HCT116 (cell line): ENCODE measurements at places on chromosomes 7 and 10. TPM values are rescaled to one million over a fixed set of nuclear protein-coding genes. Genes with fewer than 3 reads are reported as not detected.

DNA sequence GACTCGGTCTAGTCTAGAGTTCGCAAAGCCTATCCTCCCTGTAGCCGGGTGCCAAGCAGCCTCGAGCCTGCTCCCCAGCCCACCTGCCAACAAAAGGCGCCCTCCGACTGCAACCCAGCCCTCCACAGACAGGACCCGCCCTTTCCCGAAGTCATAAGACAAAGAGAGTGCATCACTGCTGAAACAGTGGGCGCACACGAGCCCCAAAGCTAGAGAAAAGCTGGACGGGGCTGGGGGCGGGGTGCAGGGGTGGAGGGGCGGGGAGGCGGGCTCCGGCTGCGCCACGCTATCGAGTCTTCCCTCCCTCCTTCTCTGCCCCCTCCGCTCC is 622 bp upstream of the COL1A2 start:
- H3K36me3 ChIP-seq, result no peaks in the 10 kb centered on the region
- H3K4me1 ChIP-seq, result no peaks in the 10 kb centered on the region
- DNase-seq, result no peak
- no peak overlapping the region for H3K4me3 ChIP-seq
- no peak overlapping the region for H3K27ac ChIP-seq
- H3K27me3 ChIP-seq, result no peaks in the 10 kb centered on the region

- no peak for DNase-seq
- H3K27ac ChIP-seq, result no peak overlapping the region
- H3K4me3 ChIP-seq, result no peak overlapping the region
- no peaks in the 10 kb centered on the region for H3K27me3 ChIP-seq
- no peaks in the 10 kb centered on the region for H3K4me1 ChIP-seq
- no peaks in the 10 kb centered on the region for H3K36me3 ChIP-seq
These were observed 50.5 kb downstream of the CPVL start for GRCh38 chr7:29095631-29096445.

GRCh38 chr10:79089632-79090031 is 20.9 kb downstream of the ZMIZ1 start:
- H3K27me3 ChIP-seq, result no peaks in the 10 kb centered on the region
- no peaks in the 10 kb centered on the region for H3K36me3 ChIP-seq
- no peak overlapping the region for H3K27ac ChIP-seq
- H3K4me3 ChIP-seq, result no peak overlapping the region

- no peaks in the 10 kb centered on the region for H3K27me3 ChIP-seq
- DNase-seq, result no peak
- no peaks in the 10 kb centered on the region for H3K4me1 ChIP-seq
- H3K4me3 ChIP-seq, result no peak overlapping the region
These were observed 60.4 kb upstream of the CDK1 start for GRCh38 chr10:60717852-60718251.

DNA sequence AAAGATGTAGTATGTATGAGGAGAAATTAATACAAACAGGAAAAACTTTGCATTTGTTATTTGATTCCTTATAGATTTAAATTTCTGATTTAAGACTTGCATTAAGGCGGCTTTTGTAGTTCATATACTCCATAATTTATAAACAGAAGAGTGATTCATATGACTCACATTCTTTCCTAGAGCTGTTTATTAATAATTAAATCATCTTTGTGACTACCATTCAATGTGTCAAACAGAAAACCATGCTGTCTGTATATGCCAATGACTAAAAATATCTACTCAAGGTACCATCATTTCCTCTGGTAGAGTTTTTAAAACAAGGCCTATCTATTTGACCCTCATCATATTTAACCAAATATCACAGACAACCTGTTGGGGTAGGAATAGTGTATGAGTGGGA is 501.7 kb downstream of the PARD3 start:
- H3K27me3 ChIP-seq, result no peaks in the 10 kb centered on the region
- no peaks in the 10 kb centered on the region for H3K4me1 ChIP-seq
- no peak for DNase-seq
- no peak overlapping the region for H3K4me3 ChIP-seq
- H3K36me3 ChIP-seq, result no peaks in the 10 kb centered on the region
- no peak overlapping the region for H3K27ac ChIP-seq

GRCh38 chr10:69512901-69513300 is 60.3 kb downstream of the NEUROG3 start:
- H3K27ac ChIP-seq, result no peak overlapping the region
- H3K36me3 ChIP-seq, result no peaks in the 10 kb centered on the region
- H3K4me3 ChIP-seq, result no peak overlapping the region

GRCh38 chr7:7653593-7654187 is 13.1 kb downstream of the UMAD1 start:
- no peak overlapping the region for H3K27ac ChIP-seq
- H3K36me3 ChIP-seq, result no peaks in the 10 kb centered on the region
- peak; percentile 28 for DNase-seq
- no peak overlapping the region for H3K4me3 ChIP-seq
- H3K4me1 ChIP-seq, result no peaks in the 10 kb centered on the region

AGR3 gene
- not detected for total RNA-seq

DNA sequence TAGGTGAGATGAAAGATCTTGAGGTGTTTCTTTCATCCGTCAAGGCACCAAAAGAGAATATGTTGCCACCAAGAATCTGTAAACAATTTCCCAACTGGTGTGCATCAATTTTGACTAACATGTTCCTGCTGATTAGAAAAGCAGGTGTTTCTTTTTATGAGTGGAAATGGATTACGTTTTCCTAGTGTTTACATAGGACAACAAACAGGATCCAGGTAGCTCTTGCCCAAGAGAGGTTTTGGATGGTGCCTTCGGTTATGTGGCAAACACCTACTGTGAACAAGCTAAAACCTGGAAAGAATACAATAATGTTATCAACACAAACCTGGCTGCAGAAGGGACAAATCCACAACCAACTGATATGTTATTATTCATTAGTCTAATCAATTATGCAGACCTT is 53.6 kb upstream of the WNT16 start:
- no peak overlapping the region for H3K4me3 ChIP-seq
- DNase-seq, result no peak
- no peaks in the 10 kb centered on the region for H3K27me3 ChIP-seq
- H3K27ac ChIP-seq, result peak overlapping the region; percentile 23; the same call in 1 of the 2 replicates
- H3K36me3 ChIP-seq, result no peaks in the 10 kb centered on the region
- H3K4me1 ChIP-seq, result peaks cover 49% of the 10 kb centered on the region

GRCh38 chr7:11557627-11558026 is 274.4 kb downstream of the THSD7A start:
- no peak overlapping the region for H3K4me3 ChIP-seq
- H3K4me1 ChIP-seq, result no peaks in the 10 kb centered on the region
- no peaks in the 10 kb centered on the region for H3K27me3 ChIP-seq
- no peaks in the 10 kb centered on the region for H3K36me3 ChIP-seq
- peak; percentile 46 for DNase-seq
- H3K27ac ChIP-seq, result no peak overlapping the region

- no peaks in the 10 kb centered on the region for H3K36me3 ChIP-seq
- H3K27ac ChIP-seq, result no peak overlapping the region
- H3K4me3 ChIP-seq, result no peak overlapping the region
- no peaks in the 10 kb centered on the region for H3K27me3 ChIP-seq
- no peak for DNase-seq
These were observed 96.9 kb upstream of the IL6 start for GRCh38 chr7:22630069-22630468.

DNA sequence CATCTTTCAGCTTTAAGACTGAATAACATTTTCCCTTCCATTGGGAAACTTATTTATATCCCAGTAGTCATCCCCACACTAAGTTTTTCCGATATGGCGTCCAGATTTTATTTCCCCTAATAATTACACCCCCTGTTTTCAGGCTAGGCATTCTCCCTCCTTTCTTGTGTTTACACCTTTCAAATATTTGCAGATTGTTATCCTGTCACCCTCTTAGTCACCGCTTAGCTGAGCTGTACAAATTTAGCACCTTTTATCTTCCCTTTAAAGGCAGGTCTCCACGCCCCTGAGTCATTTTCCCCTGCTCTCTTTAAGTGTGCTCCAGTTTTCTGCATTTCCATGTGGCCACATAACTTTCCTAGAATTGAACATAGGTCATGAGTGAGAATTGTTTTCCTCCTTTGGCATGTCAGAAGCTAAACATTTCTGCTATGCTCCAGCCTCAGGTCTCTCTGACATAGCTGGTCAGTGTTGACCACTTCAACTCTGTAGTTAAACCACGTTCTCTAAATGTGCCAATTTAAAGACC is 47.4 kb downstream of the LRRC4 start:
- H3K4me1 ChIP-seq, result peaks cover 16% of the 10 kb centered on the region; the same call in 1 of the 2 replicates
- no peaks in the 10 kb centered on the region for H3K27me3 ChIP-seq
- no peak for DNase-seq
- H3K4me3 ChIP-seq, result no peak overlapping the region
- H3K27ac ChIP-seq, result no peak overlapping the region
- no peaks in the 10 kb centered on the region for H3K36me3 ChIP-seq

DNA sequence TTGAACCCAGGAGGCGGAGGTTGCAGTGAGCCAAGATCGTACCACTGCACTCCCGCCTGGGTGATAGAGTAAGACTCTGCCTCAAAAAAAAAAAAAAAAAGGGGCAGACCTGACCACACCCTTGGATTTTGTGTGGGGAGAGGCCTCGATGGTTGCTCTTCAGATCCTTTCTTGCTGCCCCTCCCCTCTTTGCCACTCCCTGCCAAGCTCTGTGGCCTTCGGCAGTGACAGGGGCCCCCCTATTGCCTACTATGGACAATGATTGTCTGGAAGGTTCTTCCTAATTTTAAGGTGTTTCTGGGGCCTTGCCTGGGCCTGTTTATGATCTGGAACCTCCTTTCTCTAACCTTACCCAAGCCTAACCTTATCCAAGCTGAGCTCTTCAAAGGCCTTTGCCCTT is 795 bp downstream of the PRF1 start:
- no peak overlapping the region for H3K4me3 ChIP-seq
- DNase-seq, result no peak
- no peaks in the 10 kb centered on the region for H3K36me3 ChIP-seq
- 0 out of 2 replicates have a peak overlapping the region, but pooled peaks have one; percentile 4 for H3K27ac ChIP-seq
- peaks cover 52% of the 10 kb centered on the region for H3K4me1 ChIP-seq
- no peaks in the 10 kb centered on the region for H3K27me3 ChIP-seq

- no peaks in the 10 kb centered on the region for H3K27me3 ChIP-seq
- DNase-seq, result no peak
- H3K4me1 ChIP-seq, result peaks cover 7% of the 10 kb centered on the region; the same call in 1 of the 2 replicates
- H3K4me3 ChIP-seq, result peak overlapping the region; percentile 52
- H3K36me3 ChIP-seq, result no peaks in the 10 kb centered on the region
These were observed 2.4 kb upstream of the INHBA start for GRCh38 chr7:41705109-41705901.

GRCh38 chr7:66150471-66150870 is 35.8 kb downstream of the CRCP start:
- H3K27me3 ChIP-seq, result no peaks in the 10 kb centered on the region
- peak overlapping the region; percentile 33; the same call in 1 of the 2 replicates for H3K27ac ChIP-seq
- no peak for DNase-seq
- H3K4me3 ChIP-seq, result no peak overlapping the region
- peaks cover 43% of the 10 kb centered on the region for H3K36me3 ChIP-seq

DNA sequence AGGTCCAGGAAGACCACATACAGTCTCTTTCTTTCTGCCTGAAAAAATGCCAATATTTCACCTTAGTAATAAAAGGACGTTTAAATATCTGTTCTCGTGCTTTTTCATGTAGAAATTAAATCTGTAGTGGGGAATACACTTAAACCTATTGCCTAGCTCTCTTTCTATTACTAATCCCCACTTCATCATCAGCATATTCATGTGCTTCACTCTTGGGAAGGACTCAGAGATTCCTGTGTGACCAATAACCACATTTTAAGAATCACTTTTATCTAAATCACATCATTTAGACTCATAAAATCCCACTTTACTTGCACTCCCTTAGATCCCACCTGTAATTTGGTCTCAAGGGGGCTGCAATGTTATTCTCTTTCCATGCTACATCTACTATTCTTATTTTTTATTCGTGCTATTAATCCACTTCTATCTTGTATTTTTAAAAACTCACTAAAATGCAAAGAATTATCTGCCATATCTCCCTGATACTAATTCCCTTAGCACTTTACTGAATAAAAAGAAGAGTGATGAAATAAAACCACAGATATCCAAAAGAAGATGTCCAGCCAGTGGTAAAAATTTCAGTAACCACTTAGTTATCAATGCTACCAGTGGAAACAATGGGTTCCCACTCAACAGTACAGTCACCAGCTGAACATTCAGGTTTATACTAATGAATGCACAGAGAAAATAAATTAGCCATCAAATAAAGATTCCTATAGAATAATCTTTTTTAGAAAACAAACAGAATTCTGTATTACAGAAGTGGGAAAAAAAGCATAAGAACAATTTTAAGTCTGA is 102.1 kb downstream of the PPP1R17 start:
- no peaks in the 10 kb centered on the region for H3K27me3 ChIP-seq
- no peak overlapping the region for H3K4me3 ChIP-seq
- H3K27ac ChIP-seq, result no peak overlapping the region
- H3K4me1 ChIP-seq, result no peaks in the 10 kb centered on the region

FOXP2 gene
- total RNA-seq, result 2.5 TPM

- H3K4me1 ChIP-seq, result no peaks in the 10 kb centered on the region
- H3K4me3 ChIP-seq, result no peak overlapping the region
- H3K36me3 ChIP-seq, result no peaks in the 10 kb centered on the region
- no peak overlapping the region for H3K27ac ChIP-seq
These were observed 133.3 kb upstream of the SAMD8 start for GRCh38 chr10:74977913-74978847.

GRCh38 chr10:71998840-71999194 is 34.6 kb downstream of the CHST3 start:
- DNase-seq, result no peak
- no peaks in the 10 kb centered on the region for H3K36me3 ChIP-seq
- H3K27me3 ChIP-seq, result no peaks in the 10 kb centered on the region
- peak overlapping the region; percentile 26 for H3K4me3 ChIP-seq
- H3K4me1 ChIP-seq, result peaks cover 25% of the 10 kb centered on the region

DNA sequence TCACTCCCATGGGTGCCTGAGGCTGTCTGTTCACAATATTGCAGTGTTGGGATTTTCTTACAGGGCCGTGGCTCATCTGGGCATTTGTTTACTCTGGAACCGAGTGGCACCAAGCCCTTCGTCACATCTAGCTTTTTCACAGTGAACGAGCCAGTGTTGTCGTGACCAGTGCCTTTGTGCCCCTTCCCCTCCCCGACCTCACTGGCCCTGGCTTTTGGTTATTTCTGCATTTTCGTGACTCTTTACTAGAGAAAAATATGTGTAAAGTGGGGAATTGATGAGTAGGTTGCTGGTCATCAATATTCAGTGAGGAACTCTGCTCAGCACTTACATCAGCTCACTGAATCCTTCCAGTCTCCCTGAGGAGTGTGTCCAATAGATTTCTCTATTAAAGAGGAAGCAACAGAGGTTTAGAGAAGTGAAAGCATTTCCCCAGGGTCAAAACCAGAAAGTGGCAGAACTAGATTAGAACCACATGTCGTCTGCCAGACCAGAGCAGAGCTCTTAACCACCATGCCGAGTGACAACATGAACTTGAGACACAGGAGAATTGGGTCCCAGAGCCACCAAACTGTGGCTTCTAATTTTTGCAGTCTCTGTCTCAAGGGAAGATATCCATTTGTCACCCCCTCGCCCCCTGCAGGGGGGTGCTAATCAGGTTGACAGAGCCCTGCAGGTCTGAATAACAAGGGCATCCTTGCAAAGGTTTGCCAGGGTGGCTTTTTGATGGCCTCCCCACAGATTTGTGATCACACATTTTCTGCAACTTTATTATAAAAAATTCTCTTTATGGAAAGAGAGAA is 125.3 kb downstream of the CHN2 start:
- no peaks in the 10 kb centered on the region for H3K4me1 ChIP-seq
- H3K36me3 ChIP-seq, result no peaks in the 10 kb centered on the region
- peaks cover 22% of the 10 kb centered on the region; the same call in 1 of the 2 replicates for H3K27me3 ChIP-seq
- no peak overlapping the region for H3K27ac ChIP-seq
- H3K4me3 ChIP-seq, result no peak overlapping the region
- DNase-seq, result no peak

GRCh38 chr10:36489181-36489580 is 636.2 kb upstream of the ANKRD30A start:
- H3K4me3 ChIP-seq, result no peak overlapping the region
- no peaks in the 10 kb centered on the region for H3K36me3 ChIP-seq
- no peaks in the 10 kb centered on the region for H3K4me1 ChIP-seq
- no peak for DNase-seq

GRCh38 chr7:9718071-9718661 is 1255.5 kb upstream of the PHF14 start:
- DNase-seq, result no peak
- H3K4me1 ChIP-seq, result no peaks in the 10 kb centered on the region
- H3K27me3 ChIP-seq, result no peaks in the 10 kb centered on the region
